Activated B cell treated with CpG ODN at 0.5 μM for 24 hours (primary cell): ENCODE measurements at places on chromosomes 12 and 14.

- no peak for DNase-seq
These were observed 577.5 kb upstream of the FBXO33 start for GRCh38 chr14:40009771-40010170.

DNA sequence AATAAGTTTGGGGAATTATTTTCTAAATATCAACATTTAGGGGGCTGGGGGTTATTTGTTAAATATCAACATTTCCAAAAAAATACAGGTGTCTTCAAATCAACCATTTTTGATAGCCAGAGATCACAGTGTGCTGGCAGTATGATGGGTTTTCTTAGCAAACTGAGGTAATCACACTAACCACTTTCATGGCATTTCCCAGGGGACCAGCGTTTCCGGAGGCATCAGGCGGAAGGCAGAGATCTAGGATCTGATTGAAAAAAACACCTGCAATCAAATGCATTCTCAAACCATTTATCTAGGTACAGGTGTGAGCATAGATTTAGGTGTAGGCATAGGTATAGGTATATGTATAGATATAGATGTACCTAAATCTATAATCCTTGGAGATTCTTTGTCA, 34.6 kb downstream of the GLRX5 start:
- DNase-seq: no peak

DNA sequence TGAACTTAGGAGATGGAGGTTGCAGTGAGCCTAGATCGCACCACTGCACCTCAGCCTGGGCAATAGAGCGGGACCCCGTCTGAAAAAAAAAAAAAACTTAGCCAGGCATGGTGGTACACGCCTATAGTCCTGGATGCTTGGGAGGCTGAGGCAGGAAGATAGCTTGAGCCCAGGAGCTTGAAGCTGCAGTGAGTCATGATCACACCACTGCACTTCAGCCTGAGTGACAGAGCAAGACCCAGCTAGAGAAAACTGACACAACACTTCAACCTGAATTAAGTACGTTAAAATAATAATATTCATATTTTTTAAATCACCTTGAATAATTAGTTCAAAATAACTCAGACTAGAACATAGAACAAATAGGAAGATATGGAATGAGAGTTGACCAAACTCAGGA, 5.7 kb upstream of the CATSPERB start:
- no peak for DNase-seq

GRCh38 chr14:84646786-84647500, 883.0 kb upstream of the FLRT2 start:
- DNase-seq: no peak

GRCh38 chr14:50734950-50735695, 67.0 kb upstream of the SAV1 start:
- DNase-seq: no peak

- DNase-seq: no peak
These were observed 24.8 kb downstream of the ATF7 start for GRCh38 chr12:53601296-53601847.

- DNase-seq: no peak
These were observed 28.1 kb downstream of the PIGH start for GRCh38 chr14:67571991-67572323.

DNA sequence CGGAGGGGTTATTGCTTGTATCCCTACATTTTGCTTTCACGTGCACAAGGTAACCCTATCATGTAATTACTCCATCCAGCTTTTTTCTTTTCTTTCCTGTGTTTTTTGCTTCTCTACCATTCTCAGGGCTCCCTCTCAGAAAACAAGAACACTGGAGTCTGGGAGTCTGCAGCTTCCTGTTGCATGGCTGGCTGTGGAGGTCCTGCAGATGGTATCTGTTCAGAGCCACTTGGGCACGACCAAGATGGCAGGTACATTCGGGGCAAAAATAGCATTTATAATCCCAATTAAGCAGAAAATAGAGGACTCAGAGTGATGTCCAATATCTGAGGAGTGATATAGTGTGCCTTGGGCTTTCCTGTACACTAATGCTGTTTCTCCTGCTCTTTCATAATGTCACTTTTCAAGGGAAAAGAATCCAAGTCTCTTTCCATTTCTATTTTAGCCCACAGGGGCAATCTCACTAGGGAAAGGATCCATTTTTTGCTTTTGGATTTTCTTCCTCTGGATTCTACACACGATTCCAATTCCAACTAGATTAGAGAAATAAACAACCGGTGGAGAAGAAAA, 3.2 kb upstream of the NUMB start:
- no peak for DNase-seq

DNA sequence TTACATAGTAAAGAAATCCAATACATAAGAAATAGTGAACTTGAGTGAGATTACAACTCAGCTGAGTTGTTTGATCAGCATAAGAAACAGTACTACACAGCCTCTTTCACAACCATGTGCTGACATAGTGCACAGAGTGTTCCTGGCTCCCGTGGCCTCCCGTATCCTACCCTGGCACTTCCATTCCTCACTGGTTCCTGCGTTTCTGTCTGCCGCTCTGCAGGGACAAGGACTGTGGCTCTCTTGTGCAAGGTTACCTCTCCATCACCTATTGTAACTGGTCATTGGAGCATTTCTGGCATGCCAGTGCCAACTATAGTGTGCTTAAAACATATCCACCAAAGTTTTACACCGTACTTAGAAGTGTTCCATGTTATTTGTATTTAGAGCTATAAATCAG, 46.3 kb upstream of the PCED1B start:
- DNase-seq: no peak

DNA sequence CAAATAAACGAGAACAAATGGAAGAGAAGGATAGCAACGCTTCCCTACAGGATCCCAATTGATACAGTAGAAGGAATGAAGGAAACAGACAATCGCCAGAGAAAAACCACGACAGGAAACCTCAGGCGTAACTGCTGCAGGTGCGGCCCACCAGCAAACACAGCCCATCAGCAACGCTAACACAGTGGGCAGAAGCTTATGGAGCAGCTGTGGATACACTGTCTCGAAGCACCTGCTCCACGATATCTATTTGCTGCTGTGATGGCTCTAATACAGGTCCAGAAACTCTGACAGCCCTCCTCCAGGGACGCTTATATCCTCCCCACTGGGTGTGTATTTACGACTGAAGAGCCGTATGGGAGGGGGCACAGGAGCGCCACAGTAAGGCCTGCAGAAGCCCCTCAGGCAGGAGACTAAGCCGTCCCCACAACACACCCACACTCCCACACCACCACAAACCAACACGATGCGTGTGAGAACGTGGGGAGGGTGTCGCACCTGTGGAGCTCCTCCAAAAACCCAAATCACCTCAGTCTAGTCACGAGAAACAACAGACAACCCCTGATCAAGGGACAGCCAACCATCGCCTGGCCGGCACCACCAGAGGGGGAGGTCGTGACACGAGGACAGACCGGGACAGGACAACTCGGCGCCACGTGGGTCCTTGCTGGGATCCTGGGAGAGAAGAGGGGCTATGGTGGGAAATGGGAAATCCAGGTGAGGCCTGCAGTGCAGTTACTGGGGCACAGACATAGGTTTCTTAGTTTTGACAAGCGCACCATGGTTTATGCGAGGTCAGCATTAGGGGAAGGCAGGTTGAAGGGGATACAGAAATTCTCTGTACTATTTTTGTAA, 24.0 kb downstream of the POLE start:
- no peak for DNase-seq

GRCh38 chr12:77167801-77168200, 102.4 kb upstream of the E2F7 start:
- no peak for DNase-seq

- no peak for DNase-seq
These were observed 36.8 kb downstream of the DAD1 start for GRCh38 chr14:22552001-22552826.

- DNase-seq: no peak
These were observed 224.9 kb upstream of the SLC16A7 start for GRCh38 chr12:59370933-59371332.

- no peak for DNase-seq
These were observed 174.2 kb downstream of the SSPN start for GRCh38 chr12:26369588-26369987.

DNA sequence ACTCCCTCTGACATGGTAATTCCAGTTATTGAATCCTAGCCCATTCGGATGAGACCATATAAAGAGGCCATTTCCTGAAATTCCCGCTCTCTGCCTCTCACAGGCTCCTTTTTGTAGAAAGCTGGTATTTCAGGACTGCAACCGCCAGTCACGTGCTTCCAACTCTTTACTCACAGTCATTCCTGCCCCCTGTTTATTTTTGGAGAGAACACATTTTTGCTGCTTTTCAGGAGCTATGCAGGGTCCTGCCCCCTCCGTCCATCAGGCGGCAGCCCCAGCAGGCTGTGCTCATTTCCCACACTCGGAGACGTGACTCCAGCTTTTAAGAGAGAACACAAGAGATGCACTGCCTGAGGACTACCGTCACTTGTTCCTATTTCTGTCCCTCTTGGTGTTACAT, 26.8 kb downstream of the IFT43 start:
- no peak for DNase-seq

GRCh38 chr14:71474301-71475265, 457.6 kb upstream of the RGS6 start:
- DNase-seq: no peak

- no peak for DNase-seq
These were observed 40.0 kb downstream of the PEBP1 start for GRCh38 chr12:118175823-118176447.

DNA sequence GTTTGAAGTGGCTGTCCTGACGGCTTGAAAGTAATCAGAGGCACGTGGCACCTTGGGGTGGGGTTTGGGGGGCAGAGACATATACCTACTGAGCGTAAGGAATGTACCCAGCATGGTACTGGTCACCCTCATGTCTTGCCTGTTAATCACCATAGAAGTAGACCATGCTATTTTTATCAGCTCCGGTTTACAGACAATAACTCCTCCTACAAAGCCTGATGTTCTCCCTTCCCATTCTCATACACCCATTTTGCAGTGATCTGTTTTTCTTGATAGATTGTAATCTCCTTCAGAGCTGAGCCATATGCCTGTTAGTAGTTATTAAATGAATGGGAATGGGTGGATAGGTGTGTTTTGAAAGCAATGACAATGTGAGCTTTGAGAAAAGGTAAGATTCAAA, 10.5 kb downstream of the EVL start:
- DNase-seq: no peak

DNA sequence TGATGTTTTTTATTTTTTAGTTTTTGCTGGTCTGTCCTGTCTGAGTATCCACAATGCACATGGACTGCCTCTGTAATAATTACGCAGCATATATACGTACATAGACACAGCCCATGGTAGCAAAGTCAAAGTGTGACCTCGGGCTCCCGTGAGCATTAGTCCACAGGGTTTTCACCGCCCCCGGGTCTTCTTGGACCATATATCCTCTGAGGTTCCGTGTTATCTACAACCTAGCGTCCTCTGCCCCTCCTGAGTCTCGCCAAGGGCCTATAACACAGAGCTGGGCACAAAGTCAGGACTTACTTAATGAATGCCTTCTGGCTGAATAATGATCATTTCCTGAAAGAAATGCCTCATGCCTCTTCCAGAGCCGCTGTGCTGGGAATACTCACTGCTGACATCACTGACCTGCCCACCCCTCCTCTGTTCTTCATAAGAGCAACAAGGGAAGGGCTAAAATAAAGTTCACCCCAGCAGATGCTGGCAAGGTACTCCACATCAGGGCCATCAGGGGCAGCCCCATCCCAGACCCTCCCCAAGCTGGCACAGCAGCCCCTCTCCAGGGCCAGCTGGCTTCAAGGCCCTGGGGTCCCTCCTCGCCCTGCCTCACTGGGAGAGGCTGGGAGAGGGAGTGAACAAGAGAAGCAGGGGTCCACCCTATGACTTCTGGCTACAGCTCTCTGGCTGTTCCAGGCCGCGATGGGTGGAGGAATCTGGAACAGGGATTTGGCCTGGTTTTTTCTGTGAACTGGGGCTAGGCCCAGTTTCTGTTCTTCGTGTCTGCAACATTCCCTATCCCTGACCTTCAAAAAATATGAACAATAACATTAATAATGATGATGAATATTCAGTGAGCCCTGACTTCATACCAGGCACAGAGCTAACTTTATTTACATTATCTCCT, 7.9 kb downstream of the HDAC7 start:
- no peak for DNase-seq

DNA sequence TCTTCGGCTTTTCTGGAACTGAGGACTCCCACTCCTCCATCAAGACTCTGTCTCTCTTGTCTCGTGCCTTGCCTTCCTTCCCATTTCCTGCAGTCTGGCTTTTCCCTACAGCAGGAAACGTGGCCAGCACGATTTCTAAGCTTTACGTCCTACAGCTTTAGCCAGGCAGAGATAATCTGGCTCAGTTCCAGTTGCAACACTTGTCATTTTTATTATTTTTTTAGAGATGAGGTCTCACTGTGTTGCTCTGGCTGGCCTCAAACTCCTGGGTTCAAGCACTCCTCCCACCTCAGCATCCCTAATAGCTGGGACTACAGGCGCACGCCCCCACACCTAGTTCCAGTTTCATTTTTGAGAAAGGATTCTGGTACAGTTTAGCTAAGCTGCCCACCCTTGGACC, 19.9 kb downstream of the CALM1 start:
- DNase-seq: no peak

DNA sequence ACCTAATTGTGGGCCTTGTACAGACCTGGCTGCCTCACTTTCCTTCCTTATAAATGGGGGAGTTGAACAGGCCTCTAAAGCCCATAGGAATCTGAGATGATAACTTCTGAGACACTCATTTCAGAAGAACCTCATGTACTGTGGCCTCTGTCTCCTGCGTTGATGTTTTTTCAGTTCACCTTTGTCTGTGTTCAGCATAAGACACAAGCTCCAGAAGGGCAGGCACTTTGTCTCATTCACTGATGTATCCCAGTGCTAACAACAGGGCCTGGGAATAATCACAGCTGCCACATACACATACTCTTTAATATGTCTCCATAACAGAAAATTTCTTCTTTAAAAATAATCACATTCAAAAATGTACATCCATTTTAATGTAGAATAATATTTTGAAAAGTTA, 3.3 kb downstream of the FGD6 start:
- DNase-seq: no peak

DNA sequence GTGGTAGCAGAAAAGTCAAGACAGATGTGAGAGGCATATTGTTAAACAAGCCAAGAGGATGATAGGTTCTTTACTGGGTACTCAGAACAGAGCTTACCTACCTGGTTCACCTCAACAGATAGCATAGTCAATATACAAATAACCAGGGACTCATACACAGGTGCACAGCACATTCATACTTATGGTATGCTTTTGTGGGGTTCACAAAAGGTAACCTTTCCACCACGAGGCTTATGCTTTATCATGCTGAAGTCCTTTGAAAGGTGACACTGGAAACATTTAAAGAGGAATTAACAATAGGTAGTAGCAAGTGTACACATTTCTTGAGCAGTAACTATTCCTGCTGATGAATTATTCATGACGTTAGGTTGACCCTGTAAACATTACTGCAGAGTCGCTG, 42.2 kb upstream of the MBIP start:
- no peak for DNase-seq

DNA sequence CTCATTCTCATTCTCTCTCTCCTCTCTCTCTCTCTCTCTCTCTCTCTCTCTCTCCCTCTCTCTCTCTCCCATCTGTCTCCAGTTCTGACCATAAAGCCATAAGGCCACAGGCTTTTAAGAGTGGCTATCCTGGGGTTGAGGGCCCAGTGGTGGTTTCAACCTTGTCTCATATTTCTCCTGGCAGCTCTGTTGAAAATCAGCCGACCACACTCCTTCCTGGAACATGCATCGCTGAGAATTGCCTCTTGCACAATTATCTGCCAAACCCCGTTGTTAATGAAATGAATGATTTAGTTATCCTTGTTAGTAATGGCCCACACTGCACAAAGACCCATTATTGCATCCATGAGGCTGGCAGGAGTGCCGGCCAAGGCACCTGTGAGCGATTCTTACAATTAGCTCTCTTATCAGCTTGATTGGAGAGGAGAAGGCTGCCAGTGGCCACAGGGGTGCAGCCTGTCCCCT, 30.4 kb upstream of the KCNA5 start:
- no peak for DNase-seq

- no peak for DNase-seq
These were observed 50.9 kb downstream of the BTBD7 start for GRCh38 chr14:93281937-93282336.
